Right atrium auricular region (tissue), 2 donors: ENCODE measurements at places on chromosomes 3 and 15. TPM values are rescaled to one million over a fixed set of nuclear protein-coding genes. Genes with fewer than 3 reads are reported as not detected.

The TMCO5A gene
- total RNA-seq = not detected

The EOMES gene
- total RNA-seq = not detected

The UBA3 gene
- 63.5 TPM for total RNA-seq

The TGM5 gene
- 0.15 TPM for total RNA-seq

The PRR20G gene
- total RNA-seq = not detected

The SLC51A gene
- 0.35 TPM for total RNA-seq

The CPLX3 gene
- 1.1 TPM for total RNA-seq

The NXPE3 gene
- 49.8 TPM for total RNA-seq

The DUOX1 gene
- total RNA-seq = 3.6 TPM

The ANKRD63 gene
- total RNA-seq = 0.44 TPM

The RASGRP1 gene
- total RNA-seq = 2.1 TPM

The PIGZ gene
- 7.0 TPM for total RNA-seq

The CCDC12 gene
- 27.5 TPM for total RNA-seq

The NRROS gene
- 4.8 TPM for total RNA-seq

The MESP2 gene
- total RNA-seq = not detected

The SUMF1 gene
- total RNA-seq = 22.6 TPM

The TLR9 gene
- total RNA-seq = not detected

The CCR8 gene
- total RNA-seq = not detected

The ITIH1 gene
- not detected for total RNA-seq

The RLBP1 gene
- not detected for total RNA-seq

The RTP3 gene
- total RNA-seq = not detected

The LRTM1 gene
- not detected for total RNA-seq

The ISL2 gene
- not detected for total RNA-seq

The NR1I2 gene
- total RNA-seq = 0.82 TPM

The KAT2B gene
- 25.0 TPM for total RNA-seq

The OR5K3 gene
- total RNA-seq = not detected

The ITIH4 gene
- 1.2 TPM for total RNA-seq

The SPINK8 gene
- not detected for total RNA-seq

The BCL2A1 gene
- total RNA-seq = 1.5 TPM

The EPHA6 gene
- total RNA-seq = 0.22 TPM

The GABRB3 gene
- 12.9 TPM for total RNA-seq

The STAB1 gene
- 46.5 TPM for total RNA-seq

The NPAP1 gene
- not detected for total RNA-seq

The FAN1 gene
- 17.3 TPM for total RNA-seq

The SRPRB gene
- 24.8 TPM for total RNA-seq

The KBTBD13 gene
- 2.6 TPM for total RNA-seq

The CHRNB4 gene
- total RNA-seq = not detected

The SLC28A2 gene
- not detected for total RNA-seq

The CPN2 gene
- not detected for total RNA-seq

The CCRL2 gene
- 4.2 TPM for total RNA-seq

The SAMD7 gene
- total RNA-seq = not detected

The CTXN2 gene
- not detected for total RNA-seq

The NEO1 gene
- 15.9 TPM for total RNA-seq

The DUOXA2 gene
- total RNA-seq = not detected

The GPR15 gene
- not detected for total RNA-seq

The MED12L gene
- total RNA-seq = 0.07 TPM

The CASR gene
- total RNA-seq = not detected

The WDR82 gene
- 43.2 TPM for total RNA-seq

The ZNF774 gene
- total RNA-seq = 3.7 TPM

The TRANK1 gene
- 10.3 TPM for total RNA-seq

The DNAJC17 gene
- 15.7 TPM for total RNA-seq
